ENCODE measurements at places on chromosomes 4 and X.
A peak's percentile ranks its signal among the peaks of the same experiment; 100 is the strongest.

DNA sequence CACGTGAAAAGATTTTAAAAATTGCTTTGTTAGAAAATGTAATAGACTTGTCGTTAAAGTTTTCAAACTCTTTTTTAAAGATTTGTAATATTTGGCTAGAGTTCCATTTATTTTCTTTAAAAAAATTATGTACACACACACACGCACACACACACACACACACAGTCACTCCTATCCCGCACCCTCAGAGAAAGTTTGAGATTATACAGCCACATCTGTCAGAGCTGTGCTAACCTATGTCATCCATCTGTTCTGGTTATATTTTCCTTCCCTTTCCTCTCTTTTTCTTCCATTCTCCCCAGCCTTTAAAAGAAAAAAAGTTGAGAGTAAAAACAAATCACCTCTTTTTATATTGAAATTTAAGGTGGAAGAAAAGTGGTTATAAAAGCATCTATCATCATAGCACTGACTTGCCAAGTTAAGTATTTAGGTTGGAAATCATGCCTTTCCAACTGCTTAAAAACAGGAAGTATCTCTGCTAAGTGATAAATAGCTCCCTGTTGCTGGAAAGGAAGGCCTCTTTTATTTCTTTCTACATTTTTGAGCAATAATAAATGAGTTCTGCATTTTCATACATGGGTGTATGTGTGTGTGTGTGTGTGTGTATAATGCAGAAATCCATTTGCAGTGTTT lies 163.3 kb upstream of the SPRY1 start:
- DNase-seq: no peak

- no peak for DNase-seq
Observed at GRCh38 chrX:85052636-85053343, 49.1 kb downstream of the APOOL start.

GRCh38 chr4:143273160-143273917 lies 63.3 kb upstream of the GAB1 start:
- DNase-seq: no peak

DNA sequence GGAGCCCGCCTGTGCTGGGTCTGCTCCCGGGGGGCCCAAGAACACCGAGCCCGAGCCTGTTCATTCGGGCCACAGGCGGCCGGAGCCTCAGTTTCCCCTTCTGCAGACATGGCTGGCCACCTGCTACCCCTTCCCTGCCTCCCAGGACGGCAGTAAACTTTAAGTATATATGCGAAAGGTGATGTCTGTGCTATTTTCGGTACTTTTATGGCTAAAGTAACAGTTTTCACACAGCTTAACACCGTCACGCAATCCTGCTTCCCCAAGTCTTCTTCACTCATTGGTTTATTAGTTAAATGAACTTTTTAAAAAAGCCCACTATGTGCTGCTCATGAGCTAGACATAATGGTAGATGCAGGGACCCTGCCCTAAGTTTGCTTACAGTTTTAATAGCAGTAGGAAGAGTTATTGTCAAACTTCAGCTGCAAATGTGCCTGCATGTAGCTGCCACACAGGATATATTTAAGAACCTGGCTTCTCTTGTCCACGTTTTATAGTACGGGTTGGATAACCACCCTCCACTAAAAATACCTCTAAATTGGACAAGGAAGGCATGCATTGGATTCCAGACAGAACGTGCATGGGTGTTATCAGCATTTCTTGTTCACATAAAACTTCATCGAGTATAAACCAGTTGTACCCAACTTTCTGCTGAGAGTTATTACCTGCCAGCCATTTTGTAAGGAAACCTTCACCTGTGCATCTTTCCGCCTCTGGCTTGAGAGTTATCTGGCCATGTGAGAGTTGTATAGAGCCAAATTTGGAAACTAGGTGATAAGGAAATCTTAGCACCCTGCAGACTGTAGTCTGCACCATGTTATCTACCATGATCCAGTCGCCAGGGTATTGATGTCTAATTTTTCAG lies 741 bp downstream of the ANAPC4 start:
- DNase-seq: no peak

- peak; percentile 12 for DNase-seq
Observed at GRCh38 chr4:11805842-11806241, 377.1 kb upstream of the HS3ST1 start.

GRCh38 chr4:134470544-134470943 lies 269.0 kb upstream of the PABPC4L start:
- DNase-seq: no peak

GRCh38 chr4:77104791-77105540 lies 29.2 kb upstream of the CCNI start:
- peak; percentile 11 for DNase-seq

GRCh38 chr4:75325318-75325979 lies 188.8 kb downstream of the RCHY1 start:
- DNase-seq: no peak

DNA sequence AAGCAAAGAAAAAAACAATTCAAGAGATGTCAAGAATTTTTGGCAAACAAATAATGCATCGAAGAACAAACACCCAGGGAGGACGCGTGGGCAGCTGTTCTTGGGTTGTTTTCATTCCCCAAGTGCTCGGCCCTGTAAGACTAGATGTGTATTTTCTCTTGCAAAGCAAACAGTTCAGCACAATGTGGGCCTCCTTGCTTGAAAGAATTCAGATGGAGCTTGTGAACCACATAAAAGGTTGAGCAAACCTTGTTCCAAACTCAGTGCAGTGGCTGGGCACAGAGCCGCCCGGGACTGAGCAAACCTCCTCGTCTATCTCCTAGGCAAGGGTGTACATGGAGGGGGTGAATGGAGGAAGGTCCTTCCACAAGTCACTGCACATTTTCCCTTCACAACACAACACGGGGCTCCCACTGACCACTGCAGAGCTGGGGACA lies 82.4 kb downstream of the HTRA3 start:
- DNase-seq: no peak

GRCh38 chrX:17359500-17359899 lies 15.5 kb upstream of the NHS start:
- no peak for DNase-seq

DNA sequence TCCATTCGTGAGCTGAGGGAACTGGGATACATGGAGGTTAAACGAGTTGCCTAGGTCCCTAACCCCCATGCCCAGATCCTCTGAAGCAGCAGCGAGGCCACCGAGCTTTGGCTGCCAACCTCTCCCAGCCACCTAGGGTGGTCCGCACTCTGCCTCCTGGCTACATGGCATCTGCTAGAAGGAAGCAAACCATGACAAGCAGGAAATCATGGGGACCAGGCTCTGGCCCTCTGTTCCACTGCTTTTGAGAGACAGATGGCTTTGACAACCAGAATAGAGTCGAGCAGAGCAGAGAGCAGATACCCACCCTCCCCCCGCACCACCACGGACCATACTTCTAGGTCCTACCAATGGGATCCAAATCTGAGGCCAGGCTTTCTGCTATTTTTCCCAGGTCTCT lies 37.5 kb upstream of the NKRF start:
- DNase-seq: no peak

DNA sequence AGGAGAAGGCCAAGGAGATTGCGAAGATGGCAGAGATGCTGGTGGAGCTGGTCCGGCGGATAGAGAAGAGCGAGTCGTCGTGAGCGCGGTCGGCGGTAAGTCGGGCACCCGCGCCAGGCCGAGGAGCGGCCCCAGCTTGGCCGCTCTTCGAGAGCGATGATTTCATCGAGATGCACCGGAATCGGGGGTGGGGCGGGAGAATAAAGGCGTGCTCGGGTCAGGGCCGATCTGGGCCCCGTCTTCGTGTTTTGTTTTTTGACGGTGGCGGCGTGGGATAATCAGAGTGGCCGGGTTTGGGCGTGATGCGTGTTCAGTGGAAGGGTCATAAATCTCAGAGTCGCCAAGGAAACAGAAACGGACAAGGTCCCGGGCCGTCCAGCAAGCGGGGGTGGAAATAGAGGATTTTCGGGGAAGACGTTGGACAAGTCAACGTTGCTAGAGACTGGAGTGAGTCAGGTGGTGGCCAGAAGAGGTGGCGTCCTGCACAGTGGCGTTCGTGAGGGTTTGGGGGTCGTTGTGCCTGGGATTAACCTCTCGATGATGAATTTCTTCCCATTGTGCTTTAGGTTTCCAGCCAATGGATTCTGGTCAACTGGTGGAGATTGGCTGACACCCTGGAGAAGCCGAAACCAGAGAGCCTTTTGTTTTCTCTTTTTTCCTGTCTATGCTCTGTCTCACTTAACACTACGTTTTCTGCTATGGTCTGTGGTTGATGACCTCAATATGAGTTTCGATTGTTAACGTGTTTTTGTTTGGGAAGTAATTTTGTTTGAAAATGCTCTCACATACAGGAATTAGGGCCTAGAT lies 882 bp downstream of the MRFAP1 start:
- no peak for DNase-seq

GRCh38 chr4:80566203-80566872 lies 230.8 kb downstream of the CFAP299 start:
- no peak for DNase-seq

DNA sequence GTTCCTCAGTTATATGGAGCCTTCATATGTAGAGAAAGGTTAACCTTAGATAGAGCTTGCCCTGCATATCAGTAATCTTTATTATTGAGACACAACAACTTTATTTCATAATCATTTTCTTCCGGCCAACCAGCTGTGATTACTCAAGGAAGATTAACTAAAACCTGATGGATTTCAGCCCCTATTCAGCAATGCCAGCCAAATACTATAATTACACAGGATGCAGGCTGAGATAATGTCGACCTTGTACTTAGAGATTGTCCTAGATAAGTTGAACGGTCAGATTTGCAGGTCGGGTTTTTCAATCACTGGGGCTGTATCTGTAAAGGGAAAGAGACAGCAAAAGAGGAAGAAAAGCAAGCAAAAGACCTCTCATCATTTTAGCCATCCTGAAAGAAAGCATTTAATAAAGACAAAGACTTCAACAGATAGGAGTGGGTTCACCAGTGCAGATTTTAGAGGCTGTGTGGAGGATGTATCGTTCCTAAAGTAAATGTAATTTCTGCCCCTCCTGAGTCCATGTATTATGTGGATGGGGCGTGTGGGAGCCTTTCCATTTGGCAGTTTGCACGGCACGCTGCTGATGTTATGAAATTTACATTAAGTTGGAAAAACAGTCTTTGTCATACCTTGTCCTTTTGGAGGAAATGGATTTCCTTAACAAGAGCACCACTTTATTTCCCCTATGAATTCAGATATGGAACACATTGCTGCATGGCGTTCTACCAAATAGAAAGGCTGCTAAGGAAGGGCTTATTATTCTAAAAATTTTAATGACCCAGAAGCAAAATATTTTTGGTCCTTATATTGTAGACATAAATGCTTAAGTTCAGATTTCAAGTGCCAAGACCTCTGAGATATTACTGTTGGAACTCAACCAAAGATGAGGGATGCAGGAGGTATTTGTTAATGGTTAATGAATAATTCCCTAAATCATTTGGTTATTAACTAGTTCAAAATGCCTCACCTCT lies 496.7 kb downstream of the SPRY1 start:
- no peak for DNase-seq

DNA sequence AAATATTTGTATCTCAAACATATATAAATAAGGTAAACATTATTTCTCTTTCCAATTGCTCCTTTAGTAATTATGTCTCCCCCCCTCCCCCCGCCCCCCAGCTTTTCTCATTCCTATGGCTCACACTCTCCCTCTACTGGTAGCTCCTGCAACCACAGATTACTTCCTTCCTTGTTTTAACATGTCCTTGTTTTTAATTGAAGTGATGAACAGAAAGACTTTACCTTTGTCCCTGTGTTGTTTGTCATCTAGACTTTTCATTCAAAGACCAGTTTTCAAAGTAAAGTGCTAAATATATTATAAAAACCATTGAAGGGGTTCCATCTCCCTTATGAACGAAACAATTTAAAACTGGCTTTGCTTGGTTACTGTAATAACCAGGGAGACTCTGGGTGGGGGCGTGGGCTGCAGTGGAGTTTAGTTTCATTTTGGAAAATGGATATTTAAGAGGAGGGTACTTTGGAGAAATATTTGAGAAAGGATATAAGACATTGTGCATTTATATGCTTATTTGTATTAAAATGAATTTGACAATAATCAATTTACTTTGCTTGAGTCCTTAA lies 352.9 kb downstream of the RAPGEF2 start:
- DNase-seq: peak; percentile 7

DNA sequence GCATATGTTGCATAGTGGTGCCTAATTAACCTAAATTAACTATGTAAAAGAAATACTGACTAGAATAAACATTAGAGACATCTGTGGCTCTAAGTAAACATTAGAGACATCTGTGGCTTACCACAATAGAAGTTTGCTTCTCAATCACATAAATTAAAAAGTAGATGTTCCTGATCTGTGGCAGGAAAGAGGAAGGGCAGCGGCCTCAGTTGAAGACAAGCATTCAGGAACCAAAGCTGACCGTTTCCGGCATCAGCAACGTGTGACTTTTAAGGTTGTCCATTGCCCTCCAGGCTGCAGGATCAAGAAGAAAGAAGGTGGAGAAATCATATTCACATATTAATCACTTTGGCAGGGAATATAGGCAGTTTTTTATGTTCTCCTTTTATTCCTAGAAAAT lies 336.3 kb upstream of the TRAM1L1 start:
- DNase-seq: no peak

DNA sequence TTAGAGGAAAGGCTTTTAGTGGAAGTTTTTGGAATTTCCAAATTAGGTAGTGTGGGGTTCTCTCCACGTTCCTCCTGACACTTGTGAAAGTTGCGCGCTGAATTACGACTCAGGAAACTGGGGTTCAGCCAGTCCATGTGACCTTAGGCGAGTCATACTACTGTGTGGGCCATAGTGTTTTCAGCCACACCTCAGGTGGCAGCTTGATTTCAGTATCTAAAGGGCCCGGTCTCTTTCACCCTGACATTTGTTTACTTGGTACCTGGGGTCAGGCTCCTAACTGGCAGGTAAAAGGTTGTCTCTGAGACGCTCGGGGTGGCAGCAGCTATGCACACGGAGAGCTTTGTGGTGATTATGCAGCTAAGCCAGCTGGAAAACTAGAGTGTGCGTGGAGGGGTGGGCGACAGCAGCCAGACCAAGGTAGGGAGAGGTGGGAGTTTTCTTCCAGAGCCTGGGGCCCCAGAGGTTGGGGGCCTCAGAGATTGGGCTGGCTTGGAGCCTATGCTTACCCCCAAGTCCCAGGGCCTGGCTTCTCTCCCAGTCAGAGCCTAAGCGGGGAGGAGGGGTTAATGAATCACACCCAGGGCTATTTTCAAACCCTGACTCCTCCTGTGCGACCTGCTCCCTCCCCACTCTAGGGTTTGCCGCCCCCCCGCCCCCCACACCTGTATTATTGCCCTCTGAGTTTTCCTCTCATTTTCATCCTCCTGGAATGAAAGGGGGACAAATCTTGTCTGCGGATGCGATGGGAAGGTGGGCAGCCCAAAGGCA lies 47.2 kb downstream of the STARD8 start:
- DNase-seq: no peak

GRCh38 chr4:150098214-150098613 lies 20.0 kb downstream of the DCLK2 start:
- DNase-seq: no peak

- no peak for DNase-seq
Observed at GRCh38 chrX:77935886-77936285, 25.4 kb downstream of the ATP7A start.

DNA sequence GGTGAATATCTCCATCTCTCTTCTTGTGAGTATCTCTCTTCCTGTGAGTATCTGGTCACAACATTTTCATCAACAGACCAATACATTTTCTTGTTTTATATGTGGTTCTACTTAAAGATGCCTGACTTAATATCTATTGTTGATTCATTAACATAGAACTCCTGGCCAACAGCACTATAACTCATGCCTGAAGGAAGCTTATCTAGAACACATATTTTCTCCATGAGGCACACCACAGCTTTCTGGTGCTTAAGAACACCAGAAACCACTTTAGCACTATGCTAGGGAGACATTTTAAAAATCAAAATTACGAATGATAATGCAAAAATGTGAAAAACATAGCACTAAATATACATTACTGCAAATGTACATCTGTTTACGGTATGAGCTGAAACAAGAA lies 190.4 kb downstream of the GABRB1 start:
- DNase-seq: no peak

Measured in GDM1 (cell line).